ENCODE measurements at places on chromosomes 1 and 21.

DNA sequence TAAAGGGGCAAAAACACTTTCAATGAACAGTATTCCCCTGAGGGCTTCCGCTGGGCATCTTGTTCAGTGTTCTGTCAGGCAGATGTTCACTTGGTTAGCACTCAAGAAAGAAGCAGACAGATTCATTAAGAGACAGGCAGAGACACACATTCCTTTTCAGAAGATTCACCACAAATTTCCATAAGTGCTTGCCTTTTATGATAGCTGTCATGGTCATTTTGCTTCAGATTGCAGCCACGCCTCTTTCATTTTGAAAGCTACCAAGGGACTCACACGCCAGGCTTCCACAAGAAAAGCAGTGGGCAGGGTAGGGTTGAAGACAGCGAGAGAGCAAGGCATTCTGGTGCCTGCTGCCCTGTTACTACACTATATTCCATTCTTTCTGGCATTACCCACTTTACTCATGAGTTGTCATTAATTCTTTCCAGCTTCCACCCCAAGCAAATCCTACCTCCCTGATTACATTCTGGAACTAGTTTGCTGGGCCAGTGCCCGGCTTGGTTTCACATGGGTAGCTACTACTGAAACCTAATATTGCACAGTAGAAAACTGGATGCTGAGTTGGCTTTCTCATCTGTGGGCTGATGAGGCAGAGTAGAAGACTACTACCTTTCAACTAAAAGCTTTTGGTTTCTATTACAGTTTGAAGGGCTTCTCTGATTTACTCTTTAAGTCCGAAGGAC is 91.2 kb upstream of the COL24A1 start:
- DNase-seq = no peak

GRCh38 chr1:109796484-109797302 is 33.0 kb upstream of the EPS8L3 start:
- no peak for DNase-seq

GRCh38 chr1:167119696-167120095 is 25.8 kb downstream of the STYXL2 start:
- DNase-seq = no peak

DNA sequence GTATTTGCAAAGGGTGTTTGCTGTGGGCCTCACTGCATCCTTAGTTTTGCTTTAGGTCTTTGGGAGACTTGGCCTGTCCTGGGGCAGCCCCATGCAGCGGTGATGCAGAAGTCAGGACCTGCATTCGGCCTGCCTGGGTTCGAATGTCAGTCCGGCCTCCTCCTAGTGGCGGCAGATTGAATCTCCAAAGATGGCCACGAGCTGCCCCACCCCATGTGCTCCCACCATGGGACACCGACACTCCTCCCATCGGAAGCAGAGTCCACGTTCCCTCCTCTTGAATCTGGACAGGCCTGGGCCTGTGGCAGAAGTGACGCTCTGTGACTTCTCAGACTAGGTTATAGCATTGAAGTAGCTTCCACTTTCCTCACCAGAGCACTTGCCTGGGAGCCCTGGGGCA is 16.3 kb upstream of the NPPB start:
- no peak for DNase-seq

DNA sequence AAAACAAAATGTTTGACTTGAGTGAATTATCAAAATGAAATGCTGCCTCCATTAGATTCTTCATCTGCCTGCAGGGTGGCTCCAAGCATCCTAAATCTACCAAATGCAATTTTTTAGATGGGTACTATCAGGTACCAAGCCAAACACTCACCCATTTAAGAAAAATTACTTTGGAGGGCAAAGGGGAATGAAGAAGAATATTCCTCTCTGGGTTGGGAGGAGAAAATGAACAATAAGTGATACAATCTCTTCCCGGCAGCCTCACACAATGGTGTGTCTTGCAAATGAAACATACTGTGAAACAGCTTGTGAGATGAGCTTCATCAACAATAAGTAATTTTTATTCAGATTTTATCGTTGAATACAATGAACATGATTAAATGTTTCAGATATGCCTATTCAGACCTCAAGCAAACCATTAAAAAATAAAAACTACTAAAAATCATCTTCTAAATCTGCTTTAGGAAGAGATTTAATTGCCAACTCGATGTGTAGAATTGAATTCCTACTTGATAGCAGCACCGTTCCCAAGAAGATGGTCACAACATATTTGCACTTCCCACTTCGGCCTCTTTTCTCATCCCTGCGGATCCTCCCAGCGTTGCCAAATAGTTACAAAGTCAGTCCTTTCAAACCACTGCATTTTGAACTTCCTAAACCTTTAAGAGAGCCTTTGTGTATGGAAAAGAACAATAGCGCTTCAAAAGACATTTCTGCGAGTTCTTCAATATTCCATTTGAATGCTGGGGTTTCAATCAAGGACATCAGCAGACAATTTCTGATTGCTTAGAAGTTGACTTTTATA is 2.7 kb downstream of the DAB1 start:
- no peak for DNase-seq

Measured in CD4-positive, alpha-beta T cell treated with Interferon alpha-2 for 1 hour (primary cell).